ENCODE measurements at places on chromosomes 4 and X.

DNA sequence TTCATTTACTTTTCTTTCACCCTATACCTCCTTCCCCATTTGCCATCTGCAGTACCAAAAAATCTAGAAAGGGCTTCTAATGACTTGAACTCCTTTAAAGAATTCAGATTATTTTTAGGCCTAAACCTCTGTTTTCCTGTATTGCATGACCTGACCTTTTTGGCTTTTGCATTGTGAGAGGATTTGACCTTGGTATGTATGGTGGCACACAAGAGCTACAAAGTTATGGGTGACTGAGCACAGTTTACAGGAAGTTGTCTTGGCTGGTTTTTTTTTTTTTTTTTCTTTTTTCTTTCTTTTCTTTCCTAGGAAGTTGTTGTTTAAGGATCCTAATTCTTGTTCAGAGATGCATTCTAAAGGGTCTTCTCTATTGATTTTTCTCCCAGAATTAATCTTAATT is 32.0 kb upstream of the MTMR8 start:
- no peak for DNase-seq

GRCh38 chr4:80839281-80839680 is 191.2 kb upstream of the BMP3 start:
- no peak for DNase-seq

DNA sequence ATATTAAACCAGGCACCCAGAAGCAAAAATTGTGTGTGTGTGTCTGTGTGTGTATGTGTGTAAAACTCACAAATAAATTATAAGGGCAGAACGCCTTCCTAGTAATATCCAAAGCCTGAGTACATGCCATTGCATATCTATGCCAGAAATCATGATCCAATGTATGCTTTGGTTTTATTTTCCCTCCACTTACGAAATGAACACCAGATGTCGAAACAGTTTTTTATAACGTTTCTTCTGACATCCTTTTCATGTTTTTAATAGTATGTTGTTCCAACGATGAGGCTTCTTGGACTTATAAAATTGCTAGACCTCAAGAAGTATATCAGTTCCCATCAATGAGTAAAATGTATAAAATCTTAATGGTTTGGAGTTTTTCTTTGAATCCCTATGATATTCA is 55.4 kb downstream of the KCNIP4 start:
- no peak for DNase-seq

GRCh38 chrX:129877401-129877800 is 28.6 kb upstream of the UTP14A start:
- no peak for DNase-seq

GRCh38 chr4:41670982-41671381 is 77.5 kb downstream of the PHOX2B start:
- no peak for DNase-seq
